Activated naive CD8-positive, alpha-beta T cell treated with anti-CD3 and anti-CD28 coated beads for 36 hours (primary cell): ENCODE measurements at places on chromosomes 3 and 15. TPM values are rescaled to one million over a fixed set of nuclear protein-coding genes. Genes with fewer than 3 reads are reported as not detected.

MUSTN1 gene
- 1.0 TPM for total RNA-seq

ULK4 gene
- 9.8 TPM for total RNA-seq

RASGRP1 gene
- 42.7 TPM for total RNA-seq

GOLGA6L7 gene
- not detected for total RNA-seq

GPR176 gene
- 0.12 TPM for total RNA-seq

PLSCR2 gene
- total RNA-seq = not detected

EHHADH gene
- 6.1 TPM for total RNA-seq

APOD gene
- not detected for total RNA-seq

TMIE gene
- total RNA-seq = 0.42 TPM

TMA7 gene
- total RNA-seq = 398 TPM

IGSF10 gene
- total RNA-seq = not detected

NANOGP8 gene
- not detected for total RNA-seq

ATP13A5 gene
- total RNA-seq = not detected

LIPC gene
- total RNA-seq = 1.5 TPM
